ENCODE measurements at places on chromosomes 6 and 20.

GRCh38 chr20:19958928-19959327 is 58.2 kb upstream of the NAA20 start:
- no peak for DNase-seq

DNA sequence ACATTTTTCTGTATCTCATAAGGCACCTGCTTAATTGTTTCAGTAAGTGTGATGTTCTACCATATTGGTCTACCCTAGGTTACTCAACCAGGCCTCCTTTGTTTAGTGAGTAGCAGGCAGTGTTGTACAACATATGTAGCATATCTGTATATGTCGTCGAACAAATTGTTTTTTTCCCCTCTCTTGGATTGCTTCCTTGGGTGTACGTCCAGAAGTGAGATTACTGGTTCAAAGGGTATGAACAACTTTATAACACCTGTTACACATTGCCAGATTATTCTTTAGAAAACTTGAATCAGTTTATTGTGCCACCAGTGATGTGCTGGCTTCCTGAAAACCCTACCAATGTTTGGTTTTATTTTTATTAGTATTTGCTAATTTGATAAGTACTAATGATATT is 14.7 kb downstream of the SLC16A10 start:
- no peak for DNase-seq

DNA sequence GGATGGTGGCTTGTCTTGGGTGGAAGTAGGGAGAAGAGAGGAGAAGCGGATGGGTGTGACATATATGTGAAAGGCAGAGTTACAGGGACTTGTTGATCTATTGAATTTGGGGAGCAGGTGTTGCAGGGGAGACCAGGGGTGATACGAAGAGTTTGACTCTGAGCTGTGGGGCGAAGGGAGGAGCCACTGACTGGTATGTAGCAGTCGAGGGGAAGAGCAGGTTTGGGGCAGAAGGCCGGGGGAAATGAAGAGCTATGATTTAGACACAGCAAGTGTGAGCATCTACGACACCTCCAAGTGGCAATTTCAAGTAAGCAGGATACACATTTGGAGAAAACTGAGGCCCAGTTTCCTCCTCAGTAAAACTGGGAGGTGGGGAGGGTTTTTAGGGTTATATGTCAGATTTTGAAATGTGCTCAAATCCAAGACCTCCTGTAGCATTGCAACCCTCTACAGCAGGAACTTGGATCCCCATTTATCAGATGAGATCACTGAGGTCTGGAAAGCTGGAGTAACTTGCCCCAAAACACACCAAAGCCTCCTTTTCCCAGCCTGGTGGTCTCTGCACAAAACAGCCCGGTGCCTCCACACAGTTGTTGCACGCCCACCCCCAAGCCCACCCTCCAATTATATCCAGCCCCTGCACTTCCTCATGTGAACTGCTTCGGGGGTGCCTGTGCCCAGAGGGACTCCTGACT is 137.8 kb downstream of the PREX1 start:
- no peak for DNase-seq

DNA sequence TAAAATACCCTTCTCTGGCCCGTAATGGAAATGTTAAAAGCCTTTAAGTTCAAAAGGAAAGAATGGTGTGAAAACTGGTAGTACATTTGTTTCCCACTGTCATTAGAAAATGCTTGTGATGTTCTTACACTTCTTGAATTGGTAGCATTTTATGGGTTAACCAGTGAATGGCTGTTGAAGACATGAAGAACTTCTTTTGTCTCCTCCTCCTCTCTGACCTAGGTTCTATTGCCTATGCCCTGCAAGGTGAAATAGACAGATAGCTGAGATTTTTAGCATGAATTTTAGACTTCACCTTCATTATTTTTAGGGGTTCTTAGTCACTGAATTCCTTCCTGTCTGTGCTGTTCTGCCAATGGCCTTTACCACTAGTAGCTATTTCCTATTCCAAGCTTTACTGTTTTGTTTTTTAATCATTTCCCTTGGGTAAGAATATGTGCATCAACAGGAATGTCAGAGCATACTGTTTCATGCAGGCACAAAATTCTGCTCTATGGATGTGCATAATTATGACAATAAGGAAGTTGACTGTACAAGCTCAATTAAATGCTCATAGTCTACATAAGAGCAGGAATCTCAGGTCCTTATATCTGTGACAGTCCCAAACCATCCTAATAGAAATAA is 4.9 kb downstream of the TNFAIP3 start:
- no peak for DNase-seq

DNA sequence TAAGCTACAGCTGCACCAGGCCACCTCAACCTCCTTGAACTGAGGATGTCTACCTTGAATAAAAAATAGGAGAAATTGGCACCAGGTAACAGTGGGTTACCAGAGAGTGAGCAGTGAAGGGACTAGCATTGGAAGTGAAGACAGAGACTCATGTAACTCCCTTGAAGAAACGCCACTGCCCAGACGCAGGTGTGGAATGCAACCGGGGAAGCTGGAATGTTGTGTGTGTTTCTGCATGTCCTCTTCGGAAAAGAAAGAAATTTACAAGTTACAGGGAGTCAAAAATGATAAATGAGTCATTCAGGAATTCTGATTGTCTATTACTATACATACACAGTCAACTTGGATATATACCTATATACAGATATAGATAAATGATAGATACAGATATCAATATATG is 514.7 kb upstream of the AGPAT4 start:
- DNase-seq, result no peak

DNA sequence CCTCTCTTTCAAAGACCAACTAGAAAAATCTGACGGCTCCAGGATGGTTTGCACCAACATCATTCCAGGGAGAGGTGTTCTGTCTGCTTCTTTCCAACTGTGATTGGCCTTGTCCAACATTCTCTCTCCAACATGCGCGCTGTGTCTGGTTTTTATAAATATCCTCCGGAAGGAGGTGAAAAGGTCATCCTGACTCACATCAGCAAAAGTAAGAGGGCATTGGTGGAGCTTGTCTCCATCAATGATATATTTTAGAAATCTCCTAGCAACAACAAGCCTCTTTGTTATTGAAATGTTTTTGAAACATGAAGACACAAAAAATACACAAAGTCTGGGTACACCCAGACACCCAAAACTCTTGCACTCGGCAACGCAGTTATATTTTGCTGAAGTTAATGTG is 475.3 kb upstream of the JARID2 start:
- DNase-seq, result no peak
